ENCODE measurements at places on chromosomes 16 and 17.

GRCh38 chr16:87765473-87765775 is 362 bp downstream of the KLHDC4 start:
- no peak for DNase-seq

GRCh38 chr16:54033747-54034146 is 252.8 kb downstream of the IRX3 start:
- no peak for DNase-seq

DNA sequence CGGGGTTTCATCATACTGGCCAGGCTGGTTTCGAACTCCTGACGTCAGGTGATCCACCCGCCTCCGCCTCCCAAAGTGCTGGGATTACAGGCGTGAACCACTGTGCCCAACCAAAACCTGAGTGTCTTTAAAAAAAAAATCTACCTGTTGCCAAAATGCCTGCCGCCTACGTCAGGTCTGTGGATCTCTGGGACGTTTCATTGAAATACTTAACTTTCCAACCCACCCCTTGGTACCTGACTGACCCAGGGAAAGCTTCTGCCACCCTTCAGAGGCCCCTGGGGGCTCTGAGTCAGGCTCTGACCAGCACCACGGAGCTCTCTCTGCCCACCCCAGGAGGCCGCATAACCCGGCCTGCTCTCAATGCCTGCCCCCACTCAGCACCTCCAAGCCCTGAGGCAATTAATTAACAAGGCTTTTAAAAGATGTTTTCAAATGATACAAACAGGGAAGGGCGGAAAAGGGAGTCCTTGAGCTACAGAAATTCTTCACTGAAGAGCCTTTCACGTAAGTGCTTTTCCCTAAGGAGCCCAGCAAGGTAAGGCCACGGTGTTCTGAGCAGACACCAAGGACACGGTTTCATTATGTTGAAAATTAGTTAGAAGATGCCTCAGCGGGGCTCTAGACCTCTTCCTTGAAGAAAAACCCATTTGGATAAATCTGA is 29.3 kb upstream of the GSG1L start:
- DNase-seq: no peak

DNA sequence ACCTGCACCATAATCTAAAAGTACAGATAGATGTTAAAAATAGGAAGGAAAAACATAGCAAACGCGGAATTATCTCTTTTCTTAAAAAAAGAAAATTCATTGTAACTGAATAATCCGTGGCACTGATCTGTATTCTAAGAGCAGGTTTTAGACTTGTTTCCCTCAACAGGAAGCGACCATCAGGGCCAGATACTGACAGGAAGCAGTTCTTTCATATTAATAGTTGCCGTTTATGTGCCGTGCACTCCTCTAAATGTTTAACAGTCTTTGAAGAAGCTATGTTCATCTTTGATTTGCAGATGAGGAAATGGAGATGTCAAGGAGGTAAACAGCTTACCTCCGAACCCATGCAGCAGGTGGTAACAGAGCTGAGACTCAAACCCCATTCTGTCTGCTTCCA is 23.6 kb downstream of the DYNLRB2 start:
- no peak for DNase-seq

DNA sequence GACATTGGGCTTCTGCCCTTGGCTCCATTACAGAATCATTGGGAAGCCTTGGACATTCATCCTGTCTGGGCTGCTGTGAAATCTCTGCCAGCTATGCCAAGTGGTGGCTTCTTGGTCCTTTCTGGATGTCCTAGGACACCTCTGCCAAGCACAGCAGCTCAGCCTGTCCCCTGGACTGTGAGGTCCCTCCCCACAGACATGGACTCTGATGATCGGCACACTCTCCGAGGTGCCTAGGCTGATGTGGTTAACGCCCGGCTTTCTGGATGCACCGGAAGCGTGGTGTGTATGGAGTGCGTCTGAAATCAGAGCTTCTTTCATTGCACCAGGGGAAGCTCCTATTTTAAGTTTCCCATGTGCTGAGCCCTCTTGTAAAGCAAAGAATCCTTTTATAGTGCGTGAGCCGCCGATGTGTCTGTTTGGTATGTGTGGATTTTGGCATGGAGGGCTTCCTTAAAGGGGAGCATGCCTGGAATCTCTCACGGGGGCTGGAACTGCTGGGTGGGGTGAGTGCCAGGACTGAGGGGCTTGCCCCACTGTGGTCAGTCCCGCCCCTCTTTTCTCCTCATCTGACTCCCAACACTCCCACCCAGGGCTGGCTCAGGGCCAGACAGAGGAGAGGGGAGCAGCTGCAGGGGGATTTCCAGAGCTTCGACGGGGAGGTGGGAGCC is 7.0 kb upstream of the ARHGAP23 start:
- DNase-seq: no peak

DNA sequence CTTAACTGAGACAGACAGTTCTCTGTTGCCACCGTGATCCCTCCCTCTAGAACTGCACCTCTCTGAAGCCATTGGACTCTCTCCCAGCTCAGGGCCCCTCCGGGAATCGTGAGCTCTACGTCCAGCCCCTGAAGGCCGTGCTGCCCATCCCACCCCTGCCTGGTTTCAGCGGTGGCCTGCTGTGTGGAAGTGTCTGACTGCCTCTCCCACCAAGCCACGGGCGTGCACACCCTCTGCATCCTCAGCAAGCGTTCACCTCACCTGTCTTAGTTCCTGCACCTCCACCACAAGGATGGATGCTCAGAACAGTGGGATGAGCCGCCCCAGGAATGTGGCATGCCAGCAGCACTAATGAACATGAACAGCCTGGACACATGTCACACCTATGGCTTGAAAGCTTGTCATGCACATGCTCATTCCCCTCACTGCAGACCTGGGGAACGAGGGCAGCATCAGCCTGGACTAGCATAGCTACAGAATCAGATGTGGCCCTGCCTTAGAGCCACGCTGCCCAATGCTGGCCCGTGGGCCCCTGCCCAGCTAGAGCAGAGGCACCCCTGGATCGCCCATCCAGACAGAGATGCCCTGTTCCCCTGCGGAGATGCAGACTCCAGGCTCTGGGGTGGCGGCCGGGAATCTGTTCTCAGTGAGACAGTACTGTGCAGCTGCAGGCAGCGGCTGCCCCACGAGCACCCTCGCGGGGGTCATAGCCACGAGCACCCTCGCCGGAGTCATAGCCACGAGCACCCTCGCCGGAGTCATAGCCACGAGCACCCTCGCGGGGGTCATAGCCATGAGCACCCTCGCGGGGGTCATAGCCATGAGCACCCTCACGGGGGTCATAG is 73.7 kb upstream of the CHMP6 start:
- no peak for DNase-seq

- no peak for DNase-seq
Observed at GRCh38 chr17:63549289-63549945, 860 bp upstream of the DCAF7 start.

GRCh38 chr17:12737740-12738469 is 51.4 kb upstream of the ARHGAP44 start:
- DNase-seq: no peak

DNA sequence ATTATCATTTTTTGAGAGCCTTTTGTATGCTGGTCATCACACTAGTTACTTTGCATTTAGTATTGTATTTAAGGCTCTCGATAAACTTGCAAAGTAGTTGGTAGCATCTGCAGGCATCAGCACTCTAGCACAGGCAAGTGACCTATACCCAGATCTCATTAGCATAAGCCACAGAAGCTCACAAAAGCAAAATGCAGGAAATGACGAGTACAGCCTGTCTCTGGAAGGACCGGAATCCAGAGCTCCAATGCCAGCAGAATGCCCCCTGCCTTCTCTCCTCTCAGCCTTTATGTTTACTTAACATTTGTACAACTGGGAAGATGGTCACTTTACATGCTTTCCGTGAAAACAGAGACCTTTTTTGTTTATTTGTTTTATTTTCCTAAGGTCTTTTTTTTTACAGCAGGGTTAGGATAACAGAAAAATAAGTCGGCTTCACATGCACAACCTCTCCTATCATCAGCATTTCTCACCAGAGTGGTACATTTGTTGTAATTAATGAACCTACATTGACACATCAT is 45.4 kb upstream of the MYOCD start:
- DNase-seq: no peak

DNA sequence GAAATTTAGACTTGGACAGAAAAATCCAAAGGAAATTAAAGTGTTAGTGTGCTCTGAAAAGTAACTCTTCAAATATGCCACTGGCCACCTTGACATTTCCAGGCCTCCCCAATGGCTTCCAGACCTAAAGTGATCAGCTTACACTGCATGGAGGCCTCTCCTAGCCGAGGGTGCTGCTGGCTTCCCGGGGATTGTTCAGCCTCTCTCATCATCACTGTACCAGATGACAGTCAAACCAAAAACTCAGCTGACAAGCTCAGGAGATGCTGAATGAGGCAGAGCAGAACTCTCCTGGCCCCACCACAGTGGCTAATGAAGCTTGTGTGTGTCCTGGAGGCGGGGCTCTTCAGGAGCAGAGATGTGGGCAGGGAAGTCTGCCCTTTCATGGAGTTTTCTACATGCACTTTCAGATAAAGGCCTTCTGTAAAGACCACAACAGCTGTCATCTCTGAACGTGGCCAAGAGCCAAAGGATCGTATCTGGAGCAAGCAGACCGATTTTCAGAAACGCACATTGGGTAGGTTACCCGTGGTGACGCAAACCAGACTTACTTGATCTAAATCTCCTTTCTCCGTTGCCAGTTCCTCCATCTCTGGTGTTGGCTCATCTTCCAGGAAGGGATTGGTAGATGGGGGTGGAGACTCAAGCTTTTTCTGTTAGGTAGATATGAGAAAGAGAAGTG is 113.3 kb downstream of the VPS53 start:
- DNase-seq: no peak

- no peak for DNase-seq
Observed at GRCh38 chr17:50112694-50113093, 17.3 kb downstream of the SAMD14 start.

- peak; percentile 91 for DNase-seq
Observed at GRCh38 chr16:88924834-88925539, 52.0 kb downstream of the CBFA2T3 start.

DNA sequence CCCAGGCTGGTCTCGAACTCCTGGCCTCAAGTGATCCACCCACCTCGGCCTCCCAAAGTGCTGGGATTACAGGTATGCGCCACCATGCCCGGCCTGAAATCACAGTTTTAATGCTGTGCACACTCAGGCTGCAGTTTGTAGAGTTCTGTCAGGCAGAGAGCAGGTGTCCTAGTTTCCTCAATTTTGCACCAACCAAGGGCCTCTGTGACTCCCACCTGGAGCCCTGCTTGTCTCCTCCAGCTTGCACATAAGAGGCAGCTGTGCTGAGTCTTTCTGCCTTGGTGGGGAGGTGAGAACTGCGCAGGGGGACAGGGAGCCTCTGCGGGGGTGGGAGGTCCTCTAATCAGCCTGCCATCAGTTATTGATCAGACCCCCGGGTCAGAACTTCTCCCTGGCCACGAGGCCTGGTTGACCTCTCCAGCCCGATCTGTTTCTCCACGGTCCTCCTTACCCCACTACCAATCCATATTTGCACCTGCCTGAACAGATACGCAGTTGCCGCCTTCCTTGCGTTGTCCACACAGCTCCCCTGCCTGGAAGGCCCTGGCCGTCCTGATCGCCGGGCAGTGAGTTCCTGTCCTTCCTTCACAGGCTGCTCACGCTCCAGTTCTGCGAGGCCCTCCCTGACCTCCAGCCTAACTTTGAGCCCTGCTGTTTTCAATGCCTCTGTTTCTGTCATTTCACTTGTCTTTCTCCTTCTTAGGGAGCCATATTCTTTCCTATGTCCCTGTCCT is 48.1 kb upstream of the SIAH1 start:
- DNase-seq: no peak

GRCh38 chr16:85201574-85201973 is 89.3 kb upstream of the CIBAR2 start:
- DNase-seq: no peak

GRCh38 chr17:49910094-49910857 is 58.7 kb upstream of the DLX4 start:
- DNase-seq: no peak

- DNase-seq: no peak
Observed at GRCh38 chr17:78652913-78653312, 75.7 kb upstream of the DNAH17 start.

DNA sequence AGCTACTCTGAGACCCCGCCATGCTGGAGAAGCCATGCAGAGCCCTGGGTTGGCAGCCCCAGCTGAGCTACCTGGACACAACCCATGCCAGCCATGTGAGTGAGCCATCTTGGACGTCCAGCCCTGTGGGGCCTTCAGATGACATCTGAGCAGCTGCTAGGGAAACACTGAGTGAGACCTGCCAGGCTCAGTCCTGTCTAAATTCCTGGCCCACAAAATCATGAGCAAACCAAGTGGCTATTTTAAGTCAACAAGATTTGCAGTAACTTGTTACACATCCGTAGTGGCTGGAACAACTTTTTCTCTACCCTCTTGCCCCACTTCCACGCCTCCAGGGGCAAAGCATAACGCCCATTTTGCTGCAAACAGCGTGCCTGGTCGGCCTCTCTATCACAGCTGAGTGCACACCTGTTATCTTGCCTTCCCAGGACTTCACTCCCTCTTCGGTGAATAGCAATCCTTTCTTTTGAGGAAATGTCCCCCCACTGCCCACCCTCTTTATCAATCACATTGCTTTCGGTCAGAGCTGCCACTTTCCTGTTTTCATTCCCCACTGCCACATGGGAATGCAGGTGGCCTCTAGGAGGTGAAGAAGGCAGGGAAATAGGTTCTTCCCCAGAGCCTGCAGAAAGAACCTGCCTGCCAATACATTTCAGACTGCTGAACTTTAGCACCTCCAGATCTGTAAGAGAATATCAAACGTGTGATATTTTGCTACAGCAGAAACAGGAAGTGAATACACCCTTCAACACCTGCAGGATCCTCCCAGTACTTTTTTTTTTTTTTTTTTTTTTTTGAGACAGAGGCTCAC is 7.4 kb upstream of the SCIMP start:
- DNase-seq: no peak

DNA sequence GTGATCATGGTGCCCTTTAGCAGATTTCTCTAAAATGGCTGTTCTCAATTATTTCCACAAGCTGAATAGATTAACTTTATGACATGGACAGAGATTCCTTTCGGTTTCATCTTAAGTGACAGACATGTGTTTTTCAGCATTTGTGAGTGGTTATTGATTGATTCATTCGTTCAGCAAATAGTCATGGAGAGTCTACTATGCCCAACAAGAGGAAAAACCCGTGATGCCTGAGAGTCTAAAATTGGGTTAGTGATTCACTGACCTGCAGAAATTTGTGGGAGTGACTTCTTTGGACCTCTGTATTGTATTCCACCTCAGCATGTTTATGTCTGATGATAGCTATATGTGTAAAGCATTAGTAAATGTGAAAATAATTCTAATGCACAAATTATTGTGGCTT is 28.0 kb upstream of the DUSP14 start:
- DNase-seq: no peak

DNA sequence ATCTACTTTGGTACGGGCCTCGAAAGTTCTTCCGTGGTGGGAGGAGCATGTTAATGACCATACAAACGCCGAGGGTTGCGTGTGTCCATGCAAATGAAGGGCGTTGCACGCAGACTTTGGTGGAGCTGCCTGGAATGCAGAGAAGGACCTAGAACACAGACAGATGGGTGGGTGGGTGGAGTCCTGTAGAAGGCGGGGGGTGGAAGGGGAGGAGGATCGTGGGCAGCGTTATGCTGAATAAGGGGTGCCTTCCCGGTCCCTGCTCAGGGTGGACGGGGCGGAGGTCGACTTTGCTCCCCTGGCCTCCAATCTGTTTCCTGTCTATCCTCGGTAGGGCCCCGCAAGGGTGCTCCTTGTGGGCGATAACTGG is 795 bp upstream of the PAQR4 start:
- no peak for DNase-seq

GRCh38 chr17:59427425-59427921 is 96.0 kb downstream of the YPEL2 start:
- no peak for DNase-seq
